RWPE1 (cell line): ENCODE measurements at places on chromosomes 1 and 21.

DNA sequence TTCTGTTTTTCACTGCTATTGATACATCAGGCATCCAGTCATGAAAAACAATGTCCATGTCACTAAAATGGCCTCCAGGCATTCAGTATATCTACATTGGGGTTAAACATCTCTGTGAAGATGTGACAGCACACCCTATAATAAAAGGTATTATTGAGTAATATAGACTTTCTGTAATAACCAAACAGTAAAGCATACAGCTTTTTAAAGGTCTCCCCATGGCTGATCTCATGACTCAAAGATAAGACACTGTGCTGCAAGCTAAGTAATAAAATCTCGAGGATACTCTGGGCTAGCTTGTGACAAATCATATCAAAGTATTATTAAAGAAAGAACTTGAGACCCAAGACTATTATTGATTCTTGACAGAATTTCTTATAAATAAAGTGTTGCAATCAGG, 613.1 kb upstream of the PKN2 start:
- no peak for DNase-seq

GRCh38 chr21:41326414-41327080, 9.9 kb downstream of the FAM3B start:
- DNase-seq = no peak

GRCh38 chr1:78586572-78586971, 33.7 kb upstream of the IFI44L start:
- no peak for DNase-seq

DNA sequence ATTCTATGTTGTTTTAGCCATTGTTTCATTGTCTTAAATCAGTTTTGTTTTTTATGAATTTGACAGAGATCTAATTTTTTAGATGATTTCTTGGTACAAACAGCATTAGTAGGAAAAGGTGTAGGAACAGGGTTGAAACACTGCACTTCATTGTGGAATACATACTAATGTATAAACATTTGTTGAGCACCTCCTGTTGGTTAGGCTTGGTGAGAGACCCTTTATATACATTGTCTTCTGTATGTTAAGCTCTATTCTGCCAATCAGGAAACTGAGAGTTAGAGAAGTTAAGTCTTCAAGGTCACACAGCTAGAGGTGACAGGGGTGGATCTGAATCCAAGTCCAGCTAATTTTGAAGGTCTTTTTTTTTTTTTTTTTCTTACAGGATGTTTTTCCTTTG, 192.7 kb downstream of the VPS13D start:
- no peak for DNase-seq

GRCh38 chr1:9894115-9894514, 16.0 kb downstream of the CTNNBIP1 start:
- DNase-seq = no peak

DNA sequence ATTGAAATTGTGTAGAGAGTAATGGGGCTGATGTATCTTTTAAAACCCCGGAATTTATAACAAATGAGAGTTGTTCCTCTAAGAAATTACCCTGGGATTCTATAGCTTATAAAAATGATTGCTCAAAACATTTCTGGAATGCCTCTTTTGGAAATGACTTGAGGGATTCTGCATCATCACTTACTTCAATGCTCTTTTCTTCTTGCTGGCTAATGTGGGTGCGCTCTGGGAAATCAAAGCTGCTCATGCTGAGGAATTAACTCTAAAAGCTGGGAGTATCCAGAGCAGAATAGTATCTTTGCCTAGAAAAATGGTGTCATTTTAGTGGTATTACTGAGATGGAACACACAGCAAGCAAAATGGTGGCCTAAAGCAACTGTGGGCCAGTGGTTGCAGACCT, 23.0 kb upstream of the TBX15 start:
- no peak for DNase-seq

- DNase-seq = no peak
These were observed 215.1 kb downstream of the NCAM2 start for GRCh38 chr21:21213297-21213696.

DNA sequence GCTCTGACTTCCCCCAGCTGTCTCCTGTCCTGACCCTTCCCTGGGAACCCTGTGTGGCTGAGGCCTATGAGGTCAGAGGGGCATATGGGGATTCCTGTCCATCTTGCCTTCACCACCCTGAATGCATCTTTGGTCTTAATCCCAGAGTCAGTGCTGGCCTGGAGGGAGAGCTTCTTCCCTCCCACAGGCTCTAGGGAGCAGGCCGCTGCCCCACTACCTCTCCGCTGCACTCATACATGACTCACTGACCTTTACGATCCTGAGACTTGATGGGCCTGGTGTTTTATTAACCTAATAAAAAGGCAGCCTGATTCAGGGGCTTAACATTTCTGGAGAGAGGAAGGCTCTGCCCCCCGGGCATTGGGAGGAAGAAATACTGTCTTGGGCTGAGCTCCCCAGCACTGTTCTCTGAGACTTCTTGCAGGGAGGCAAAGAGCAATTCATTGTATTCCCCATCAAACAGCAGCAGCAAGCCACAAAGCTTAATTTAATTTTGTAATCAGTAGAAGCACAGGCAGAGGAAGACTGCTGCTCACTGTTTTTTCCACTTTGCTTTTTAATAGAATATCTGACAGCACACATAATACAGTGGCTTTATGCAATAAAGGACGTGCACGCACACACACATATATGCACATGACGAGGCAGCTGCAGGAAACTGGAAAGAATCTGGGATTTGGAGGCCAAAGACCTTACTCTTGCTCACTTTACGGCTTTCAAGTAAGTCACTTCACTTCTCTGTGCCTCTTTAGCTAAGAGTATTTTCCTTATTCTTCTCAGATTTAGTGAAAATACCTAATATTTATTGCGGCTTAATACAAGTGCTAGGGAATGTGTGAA, 89.2 kb upstream of the GRIK3 start:
- no peak for DNase-seq

DNA sequence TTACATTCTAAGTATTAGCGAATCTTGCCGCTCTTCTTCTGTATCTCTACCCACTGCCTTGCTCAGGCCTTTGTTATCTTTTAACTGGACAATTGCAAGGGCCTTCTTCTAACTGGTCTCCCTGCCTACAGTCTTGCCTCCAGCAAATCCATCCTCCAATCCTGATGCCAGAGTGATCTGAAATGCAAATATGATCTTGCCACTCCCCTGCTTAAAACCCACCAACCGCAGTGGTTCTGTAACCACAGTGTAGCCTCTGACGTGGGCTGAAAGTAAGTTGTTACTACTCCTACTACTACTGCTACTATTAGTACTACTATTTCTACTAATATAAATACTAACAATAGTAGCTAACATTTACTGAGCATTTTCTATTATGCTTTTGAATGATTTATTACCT, 12.4 kb downstream of the MOV10 start:
- no peak for DNase-seq

DNA sequence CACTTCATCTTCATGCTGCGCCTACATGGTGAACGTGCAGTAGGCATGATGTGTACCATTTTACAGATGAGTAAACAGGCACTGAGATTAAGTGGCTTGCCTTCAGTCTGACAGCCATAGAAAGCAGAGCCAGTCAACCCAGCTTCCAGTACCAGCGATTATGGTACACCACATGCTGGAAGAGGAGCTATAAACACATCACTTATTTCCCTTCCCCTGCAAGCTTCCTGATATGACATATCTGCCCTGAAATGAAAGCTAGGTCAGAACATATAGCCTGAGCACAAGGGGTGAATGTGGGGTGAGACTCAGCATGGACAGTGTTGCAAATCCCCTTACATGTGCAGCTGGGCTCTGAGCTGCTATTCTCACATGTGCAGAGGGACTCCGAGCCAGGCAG, 33.8 kb upstream of the IL20 start:
- DNase-seq = no peak

DNA sequence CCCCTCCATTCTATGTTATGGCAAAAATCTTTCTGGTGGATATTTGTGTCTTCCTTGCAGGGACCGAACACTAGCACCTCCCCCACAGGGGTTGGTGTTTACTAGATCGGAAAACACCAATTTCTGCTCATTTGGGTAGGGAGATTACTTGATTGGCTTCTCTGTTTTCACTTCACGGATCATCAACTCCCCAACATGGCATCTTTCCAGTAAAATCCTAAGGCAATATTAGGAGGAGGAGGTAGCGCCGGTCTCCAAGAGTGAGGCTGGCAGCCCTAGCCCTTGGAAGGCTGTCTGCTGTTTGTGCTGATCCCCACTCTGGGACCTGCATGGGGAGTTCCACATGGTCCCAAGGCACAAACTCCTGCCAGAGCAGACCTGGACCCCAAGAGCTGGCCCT, 12.2 kb downstream of the VASH2 start:
- no peak for DNase-seq

- no peak for DNase-seq
These were observed 4.4 kb downstream of the JTB start for GRCh38 chr1:153973071-153973470.

DNA sequence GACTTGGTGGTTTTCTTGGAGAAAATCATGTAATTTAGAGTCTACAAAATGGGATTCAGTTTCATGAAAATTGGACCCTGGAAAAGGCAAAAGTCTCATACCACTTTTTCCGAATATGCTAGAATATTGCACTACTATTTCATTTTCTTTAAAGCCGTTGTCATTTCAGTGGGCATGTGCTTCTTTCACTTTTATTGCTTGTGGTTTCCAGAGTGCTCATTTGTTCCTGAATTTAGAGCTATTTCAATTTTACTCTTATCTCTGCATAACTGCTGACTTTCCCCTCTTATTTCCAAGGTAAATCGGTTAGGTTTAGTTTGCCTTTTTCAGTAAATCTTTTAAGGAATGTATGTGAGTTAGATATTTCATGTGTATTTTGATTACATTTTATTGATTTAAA, 11.6 kb downstream of the HHAT start:
- no peak for DNase-seq

DNA sequence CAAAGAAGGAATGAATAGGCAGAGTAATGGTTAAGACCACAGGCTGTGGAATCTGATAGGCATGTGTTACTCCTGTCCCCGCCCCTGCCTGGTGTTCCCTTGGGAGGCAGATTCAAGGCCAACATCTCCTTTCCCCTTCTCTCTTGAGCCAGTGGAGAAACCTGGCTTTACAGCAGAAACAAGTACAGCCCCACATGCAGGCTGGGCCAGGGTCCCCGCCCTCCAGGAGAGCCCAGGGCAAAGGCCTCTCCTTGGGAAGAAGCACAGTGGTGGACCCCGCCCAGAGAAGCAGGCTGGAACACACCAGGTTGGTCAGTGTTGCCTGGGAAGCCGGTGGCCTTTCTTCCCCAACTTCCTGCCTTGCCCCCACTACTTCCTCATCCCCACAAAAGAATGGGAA, 6.8 kb downstream of the C1orf167 start:
- DNase-seq = no peak

DNA sequence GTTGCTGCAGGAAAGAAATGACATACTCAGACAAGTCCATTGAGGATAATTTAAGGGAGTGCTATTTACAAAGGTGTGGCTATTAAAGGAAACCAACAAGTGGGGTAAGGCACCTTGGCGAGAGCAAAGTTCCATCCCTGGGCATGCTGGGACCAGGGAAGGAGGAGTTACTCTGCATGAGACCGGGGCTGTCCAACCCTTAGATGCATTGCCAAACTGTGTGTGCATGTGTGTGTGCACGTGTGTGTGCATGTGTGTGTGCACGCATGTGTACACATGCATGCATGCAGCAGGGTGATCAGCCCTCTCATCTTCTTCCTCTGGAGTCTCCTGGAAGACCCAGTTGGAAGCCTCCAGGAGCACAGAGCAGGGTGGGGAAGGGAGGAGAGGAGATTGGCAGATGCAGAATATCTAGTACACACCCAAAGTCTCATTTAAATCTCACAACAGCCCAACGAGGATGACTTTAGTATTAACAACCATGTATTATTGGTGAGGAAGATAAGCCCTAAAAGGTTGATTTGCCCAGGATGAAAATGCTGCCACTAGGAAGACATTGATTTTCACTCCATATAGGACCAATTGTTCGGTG, 72.2 kb upstream of the CD34 start:
- no peak for DNase-seq

- DNase-seq = no peak
These were observed 318.1 kb downstream of the KCNH1 start for GRCh38 chr1:210815641-210816550.

GRCh38 chr1:8031176-8031785, 5.2 kb upstream of the ERRFI1 start:
- no peak for DNase-seq

DNA sequence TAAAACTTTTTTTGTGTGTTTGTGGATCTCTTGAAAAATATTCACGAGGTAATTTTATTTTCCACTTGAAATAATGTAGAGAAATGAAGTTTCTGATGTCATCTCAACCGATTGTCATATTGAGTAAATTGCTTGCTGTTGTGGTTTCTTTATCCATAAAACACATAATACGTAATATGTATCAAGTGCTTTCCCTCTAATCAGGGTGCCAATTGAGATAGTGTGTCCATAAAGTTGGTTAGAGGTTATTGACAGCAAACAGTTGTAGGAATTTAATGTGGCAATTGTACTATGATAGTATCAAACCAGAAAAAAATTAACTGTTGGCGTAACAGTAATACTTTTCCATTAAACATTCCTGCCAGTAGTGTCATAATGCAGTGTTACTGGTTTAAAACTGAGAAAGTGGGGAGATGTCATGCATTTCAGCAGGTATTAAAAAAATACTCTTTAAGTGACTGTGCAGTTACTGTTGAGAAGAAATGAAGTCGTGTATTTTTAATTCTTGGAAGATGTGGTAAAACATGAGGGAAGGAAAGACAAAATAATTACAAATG, 38.3 kb downstream of the USP25 start:
- DNase-seq = peak; percentile 13

DNA sequence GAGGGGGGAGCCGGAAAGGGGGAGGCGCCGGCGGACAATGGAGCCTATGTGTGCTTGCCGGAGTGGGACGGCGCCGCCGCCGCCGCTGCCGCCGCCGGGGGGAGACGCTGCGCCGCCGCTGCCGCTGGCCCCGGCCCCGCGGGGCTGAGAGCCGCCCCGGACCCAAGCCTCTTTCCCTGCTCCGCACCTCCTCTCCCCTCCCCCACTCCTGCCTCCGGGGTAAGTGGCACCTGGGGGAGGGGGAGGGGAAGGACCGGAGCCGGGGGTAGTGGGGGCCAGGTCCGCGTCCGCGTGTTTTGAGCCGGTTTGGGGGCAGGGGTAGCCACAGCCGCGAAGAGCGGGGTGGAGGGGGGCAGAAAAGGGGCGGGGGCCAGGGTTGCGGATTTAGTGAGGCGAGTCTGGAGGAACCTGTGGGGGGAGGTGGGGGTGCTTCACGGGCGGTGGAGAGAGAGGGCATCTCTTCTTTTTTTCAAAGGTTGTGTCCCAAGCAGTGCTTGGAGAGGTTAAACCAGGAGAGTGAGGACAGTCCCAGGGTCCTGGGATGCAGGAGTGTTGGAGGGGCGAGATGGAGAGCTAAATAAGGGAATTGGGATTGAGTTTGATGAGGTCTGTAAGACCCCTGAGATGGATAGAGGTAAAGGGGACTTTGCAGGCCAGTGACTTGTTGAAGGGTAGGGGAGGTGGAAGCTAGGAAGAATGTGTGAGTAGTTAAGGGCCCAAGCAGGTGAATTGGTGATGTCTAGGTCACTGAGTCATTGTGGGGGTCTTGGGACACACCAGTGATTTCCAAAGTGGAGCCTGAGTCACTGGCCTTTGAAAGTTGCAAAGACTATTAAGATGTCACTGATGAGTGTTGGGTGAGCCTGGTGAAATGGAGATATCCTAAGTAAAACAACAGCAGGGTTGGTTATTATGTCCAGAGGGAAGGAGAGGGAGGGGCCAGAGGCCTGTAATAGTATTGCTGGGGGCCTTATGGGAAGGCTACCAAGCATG, 59.1 kb downstream of the BCL9 start:
- DNase-seq = peak; percentile 18
